SHP77 treated with DMSO at 0.1 percent for 48 hours (cell line): ENCODE measurements at places on chromosomes 7 and 10.

DNA sequence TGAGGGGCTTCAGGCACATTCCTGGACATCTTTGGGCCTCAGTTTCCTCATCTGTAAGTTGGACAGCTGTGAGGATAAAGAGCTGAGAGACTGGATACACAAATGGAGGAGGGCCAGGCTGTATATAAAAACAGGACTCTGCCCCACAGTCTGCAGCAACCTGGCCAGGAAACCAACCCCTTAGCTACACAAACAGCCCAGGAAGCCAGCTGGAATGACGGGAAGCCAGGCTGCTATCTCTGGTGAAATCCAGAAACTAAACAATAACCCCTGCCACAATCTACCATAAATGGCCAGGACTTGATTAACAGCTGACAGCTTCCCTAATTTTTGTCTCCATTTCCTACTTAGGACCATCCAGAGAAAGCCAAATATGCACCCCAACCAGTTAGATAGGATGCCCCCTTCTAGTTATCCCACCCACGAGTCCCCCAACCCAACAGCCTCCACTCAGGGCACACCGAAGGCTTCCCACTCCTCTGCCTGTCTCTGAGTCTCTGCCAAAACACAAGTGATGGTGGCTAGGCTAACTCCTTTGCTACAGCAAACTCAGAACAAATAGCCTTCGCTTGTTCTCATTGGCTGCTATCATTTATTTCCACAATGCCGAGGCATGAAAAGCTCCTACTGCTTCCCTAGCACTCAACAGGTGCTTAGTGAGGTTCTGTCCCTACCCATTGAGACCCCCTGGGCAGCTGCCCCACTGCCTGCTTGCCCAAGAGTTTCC, 110.0 kb upstream of the TCF7L2 start:
- no peak for DNase-seq

GRCh38 chr10:98041352-98042043, 11.1 kb upstream of the CRTAC1 start:
- peak; percentile 60 for DNase-seq

DNA sequence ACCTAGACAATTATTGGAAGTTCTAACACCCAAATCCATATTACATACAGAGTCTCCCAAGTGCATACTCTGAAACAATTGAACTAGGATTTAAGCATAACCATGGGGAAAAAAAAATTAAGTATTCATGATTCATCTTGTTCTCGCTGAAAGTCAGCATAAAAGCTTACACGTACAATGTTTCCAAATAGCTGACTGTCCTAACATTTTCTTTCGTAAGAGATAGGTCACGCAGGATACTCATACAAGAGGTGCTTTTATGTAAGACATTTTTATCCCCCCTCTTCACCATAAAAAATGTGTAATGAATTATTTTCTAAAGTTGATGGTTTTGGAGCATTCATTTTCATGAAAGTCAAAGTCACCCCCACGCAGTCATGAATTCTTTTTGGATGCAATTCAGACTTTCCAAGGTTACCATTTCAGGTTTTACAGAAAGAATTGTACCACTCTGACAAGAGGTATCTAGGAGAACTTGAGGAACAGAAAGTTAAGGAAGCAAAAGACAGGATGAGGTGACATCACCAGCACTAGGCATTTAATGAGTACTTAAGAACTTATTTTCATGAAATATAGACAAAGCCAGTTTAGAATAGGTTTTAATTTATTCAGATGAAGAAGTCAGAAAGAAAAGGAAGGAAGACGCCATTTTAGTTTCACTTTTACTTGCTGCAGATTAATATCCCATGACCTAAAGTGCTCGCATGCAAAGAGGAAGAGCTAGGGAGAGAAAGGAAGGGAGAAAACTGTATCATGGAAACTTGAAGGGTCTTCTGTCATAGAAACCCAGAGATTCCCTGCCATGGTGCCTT, 55.8 kb downstream of the TMEM26 start:
- no peak for DNase-seq

- DNase-seq = no peak
Observed at GRCh38 chr10:36683421-36683820, 442.0 kb upstream of the ANKRD30A start.

DNA sequence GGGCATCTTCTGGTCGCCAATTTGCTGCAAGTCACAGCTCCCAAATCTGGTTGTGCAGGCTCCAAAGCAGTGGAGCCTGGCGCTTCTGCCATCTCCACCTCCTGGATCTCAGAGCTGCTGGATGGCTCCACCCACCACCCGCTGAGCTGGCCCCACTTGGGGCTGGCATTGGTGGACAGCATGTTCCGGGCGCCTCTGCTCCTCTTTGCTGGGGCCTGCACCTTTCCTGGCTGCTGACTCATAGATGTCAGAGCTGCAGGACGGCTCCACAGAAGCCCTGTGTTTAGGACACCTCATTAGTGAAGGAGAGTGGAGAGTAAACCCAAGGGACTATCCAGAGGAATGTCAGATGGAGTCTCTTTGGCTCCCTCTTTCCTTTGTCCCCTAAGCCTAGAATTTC, 27.4 kb downstream of the MAPK8 start:
- no peak for DNase-seq

GRCh38 chr10:8298896-8299570, 244.5 kb downstream of the GATA3 start:
- no peak for DNase-seq

GRCh38 chr7:139452958-139453672, 30.4 kb downstream of the KLRG2 start:
- no peak for DNase-seq

DNA sequence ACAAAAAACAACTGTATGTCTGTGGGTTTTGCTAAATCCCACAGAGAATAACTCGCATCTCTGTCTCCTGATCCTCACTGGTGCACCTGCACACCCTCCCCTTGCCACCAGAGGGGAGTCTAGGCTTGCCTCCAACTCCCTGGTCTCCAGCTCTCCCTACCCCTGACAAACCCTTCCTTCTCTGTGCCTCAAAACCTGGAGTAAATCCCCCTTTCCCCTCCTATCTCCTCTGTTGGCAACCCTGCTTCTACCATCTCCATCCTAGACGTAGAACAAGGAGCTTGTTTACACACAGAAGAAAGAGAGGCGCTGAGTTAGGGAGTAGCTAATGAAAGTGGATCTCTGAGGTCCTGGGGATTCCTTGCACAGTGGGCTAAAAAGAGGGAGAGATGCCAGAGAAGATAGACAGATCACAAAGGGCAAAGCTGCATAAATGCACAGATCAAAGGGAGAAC, 6.0 kb downstream of the MBLAC1 start:
- DNase-seq = peak; percentile 44

DNA sequence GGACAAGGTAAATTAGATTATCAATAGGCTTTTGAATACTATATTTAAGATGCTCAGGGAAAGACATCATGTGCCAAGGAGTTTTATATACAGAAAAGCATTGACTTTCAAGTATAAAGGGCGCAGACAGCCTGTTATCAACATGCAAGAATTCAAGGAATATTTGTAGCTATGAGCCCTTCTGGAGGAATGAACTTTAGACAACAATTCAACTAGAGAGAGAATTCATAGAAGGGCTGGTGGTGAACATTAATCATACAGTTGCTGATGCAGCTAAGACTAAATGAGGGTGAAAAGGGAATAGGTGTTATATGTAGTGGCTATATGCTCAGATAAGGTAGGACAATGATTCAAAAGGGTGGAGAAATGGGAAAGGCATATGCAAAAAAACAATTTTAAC, 41.2 kb downstream of the AOAH start:
- DNase-seq = no peak

DNA sequence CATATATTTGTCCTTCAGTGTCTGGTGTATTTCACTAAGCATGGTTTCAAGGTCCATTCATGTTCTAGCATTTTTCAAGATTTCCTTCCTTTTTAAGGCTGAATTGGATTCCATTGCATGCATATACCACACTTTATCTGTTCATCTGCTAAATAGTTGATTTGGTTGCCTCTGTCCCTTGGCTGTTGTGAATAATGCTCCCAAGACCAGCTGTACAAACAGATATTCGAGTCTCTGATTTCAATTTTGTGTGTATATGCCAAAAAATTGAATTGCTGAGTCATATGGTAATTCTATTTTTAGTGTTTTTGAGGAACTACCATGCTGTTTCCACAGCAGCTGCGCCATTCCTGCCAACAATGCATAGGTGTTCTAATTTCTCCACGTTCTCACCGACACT, 216.4 kb downstream of the NRG3 start:
- no peak for DNase-seq

DNA sequence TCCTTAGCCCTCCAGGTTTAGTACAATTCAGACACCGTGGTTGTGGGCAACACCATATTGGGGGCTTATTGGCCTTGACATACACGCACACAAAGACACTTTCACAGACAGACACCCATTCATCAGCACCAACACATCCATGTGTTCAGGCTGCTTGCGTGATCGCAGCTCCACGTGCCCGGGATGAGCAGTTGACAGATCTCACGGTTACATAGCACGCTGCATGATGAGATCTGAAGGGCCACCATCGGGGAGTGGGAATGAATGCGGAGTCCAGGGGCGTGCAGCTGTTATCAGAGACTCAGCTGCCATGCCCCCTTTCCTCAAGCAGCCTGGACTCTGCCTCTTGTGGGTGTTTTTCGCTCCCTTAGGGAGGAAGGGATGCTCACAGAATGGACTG, 285.2 kb downstream of the USP6NL start:
- DNase-seq = no peak

- no peak for DNase-seq
Observed at GRCh38 chr7:118472581-118472980, 248.1 kb downstream of the ANKRD7 start.

- no peak for DNase-seq
Observed at GRCh38 chr7:151517601-151518104, 2.0 kb downstream of the RHEB start.

DNA sequence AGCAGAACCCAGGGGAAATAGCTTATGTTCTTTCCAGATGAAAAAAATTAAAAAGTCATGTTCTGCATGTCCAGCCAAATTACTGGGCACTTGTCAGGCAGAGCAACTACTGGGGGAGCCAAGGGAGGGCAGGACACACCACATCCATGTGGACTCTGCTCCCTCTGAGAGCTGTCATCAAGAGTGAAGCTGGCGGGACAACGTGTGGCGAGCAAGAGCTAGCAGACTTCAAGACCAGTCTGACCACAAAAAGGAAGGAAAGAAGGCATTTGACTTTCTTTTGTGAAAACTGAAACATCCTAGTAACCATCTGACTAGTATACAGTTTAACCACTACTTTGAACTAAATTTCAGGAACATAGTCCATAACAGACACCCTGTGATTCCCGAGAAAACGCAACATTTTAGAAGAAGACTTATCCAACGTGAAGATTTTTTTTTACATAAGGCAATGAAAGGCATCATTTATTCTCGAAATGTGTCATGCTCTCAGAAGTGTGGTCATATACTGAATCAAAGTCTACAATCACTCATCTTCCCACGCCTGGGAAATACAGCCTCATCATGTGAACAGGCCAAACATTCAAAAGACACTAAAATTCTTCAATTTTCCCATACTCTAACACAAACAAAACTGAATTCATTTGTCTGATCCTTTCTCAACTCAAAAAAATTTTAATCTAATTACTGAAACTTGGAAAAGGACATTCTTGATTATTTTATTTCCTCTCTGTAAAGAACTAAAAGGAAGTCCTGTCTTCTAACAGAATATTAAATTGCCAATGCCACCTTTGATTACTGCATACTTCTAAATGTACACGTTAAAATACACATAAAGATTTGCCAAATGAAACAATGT, 15.5 kb downstream of the CYTH3 start:
- no peak for DNase-seq

GRCh38 chr7:151987748-151988529, 31.7 kb downstream of the GALNTL5 start:
- DNase-seq = no peak

DNA sequence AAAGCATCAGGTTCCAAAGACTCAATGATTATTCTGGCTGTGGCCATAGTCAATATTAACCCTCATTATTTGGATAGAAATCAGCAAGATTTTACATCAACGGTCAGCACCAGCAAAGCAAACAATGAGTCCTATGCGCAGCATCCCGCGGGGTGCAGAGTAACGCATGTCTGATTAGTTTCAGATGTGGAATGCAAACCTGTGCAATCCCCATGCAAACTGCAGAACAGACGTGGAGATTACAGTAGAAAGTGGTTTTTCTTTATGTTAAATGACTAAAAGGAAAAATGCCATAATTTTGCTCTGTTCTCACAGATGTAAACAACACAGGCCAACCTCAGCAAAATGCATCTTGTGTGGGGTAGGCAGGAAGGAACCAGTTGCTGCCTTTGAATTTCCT, 258.1 kb upstream of the GRB10 start:
- no peak for DNase-seq
